ENCODE measurements at places on chromosomes 11 and 22.

- DNase-seq, result no peak
These were observed 12.7 kb downstream of the EHF start for GRCh38 chr11:34633640-34633989.

- DNase-seq, result peak; percentile 45
These were observed 32.3 kb downstream of the ARVCF start for GRCh38 chr22:19984201-19984753.

DNA sequence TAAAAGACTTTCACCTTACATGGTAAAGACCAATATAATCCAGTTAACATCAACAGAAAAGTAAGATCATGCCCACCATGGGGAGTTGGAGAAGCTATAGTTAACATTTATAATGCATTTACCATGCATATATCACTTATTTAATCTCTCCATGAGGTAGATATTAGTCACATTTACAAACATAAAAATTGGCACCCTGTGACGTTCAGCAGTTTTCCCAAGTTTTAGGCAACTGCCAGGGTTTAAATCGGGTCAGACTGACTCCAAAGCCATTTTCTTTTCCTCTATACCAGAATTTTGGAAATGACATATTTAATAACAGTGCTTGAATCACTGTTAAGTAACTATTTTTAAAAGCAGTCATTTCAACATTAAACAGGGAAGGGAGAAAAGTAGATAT lies 266.3 kb downstream of the DDX10 start:
- DNase-seq, result no peak

DNA sequence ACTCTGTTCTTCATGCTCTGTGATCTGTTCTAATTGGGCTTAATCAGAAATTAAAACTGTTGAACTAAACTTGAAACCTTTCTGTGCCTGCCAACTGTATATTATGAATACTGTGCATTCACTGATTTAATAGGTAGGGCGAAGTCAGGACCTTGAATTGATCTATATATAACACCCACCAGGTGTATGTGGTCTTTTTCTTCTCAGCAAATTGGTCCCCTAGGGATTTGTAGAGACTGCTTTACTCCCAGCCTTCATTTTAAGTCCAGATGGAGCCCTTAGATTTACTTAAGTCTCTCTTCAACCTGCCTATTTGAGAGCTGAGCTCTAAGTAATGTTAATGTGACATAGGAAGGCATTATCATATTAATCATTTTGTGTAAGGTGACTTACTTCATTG lies 257.5 kb downstream of the TMEM135 start:
- DNase-seq, result peak; percentile 11

GRCh38 chr11:43810929-43811596 lies 69.6 kb upstream of the ALKBH3 start:
- no peak for DNase-seq

GRCh38 chr11:128492461-128492860 lies 94.9 kb downstream of the ETS1 start:
- DNase-seq, result no peak
